ENCODE measurements at places on chromosomes 13 and 19.

- DNase-seq, result no peak
These were observed 21.1 kb downstream of the SYDE1 start for GRCh38 chr19:15128162-15128770.

- peak; percentile 91 for DNase-seq
These were observed 7.7 kb downstream of the UBE2L5 start for GRCh38 chr13:30429721-30430694.

DNA sequence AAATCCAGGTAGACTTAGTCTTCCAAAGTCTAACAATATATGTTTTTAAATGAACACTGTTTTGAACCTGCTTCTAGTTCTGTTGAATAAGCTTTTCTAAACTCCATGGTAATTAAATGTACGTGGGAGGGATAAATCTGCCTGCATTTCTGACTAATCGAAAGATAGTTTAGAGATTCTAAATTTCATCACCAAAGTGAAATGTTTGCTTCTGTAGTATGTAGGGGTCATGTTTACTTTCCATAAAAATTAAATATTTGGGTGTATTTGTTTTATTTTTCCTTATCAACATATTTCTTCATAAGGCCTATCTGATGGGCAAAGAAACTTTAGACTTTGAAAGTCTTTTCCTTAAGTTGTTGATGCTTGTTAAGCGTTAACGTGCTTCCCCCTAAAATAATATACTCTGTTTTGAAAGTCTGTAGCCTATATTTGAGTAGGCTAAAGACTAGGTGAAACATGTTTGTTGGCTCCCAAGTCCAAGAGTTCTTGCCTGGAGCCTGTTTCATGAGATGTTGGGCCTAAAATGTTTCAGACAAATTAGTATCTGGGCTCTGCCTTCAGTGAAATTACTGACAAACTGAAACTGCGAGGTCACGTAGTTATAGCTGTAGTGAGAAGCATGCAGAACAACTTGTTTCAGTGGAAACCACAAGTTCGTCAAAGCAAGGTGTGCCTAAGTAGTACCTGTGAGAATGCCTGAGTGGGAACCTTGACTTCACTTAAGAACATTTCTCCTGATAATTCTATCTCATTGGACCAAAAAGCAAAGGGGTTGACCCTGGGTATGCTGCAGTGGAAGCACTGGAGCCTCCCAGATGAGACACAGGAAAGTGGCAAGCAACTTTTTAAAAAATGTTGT is 126.2 kb downstream of the LMO7 start:
- no peak for DNase-seq

DNA sequence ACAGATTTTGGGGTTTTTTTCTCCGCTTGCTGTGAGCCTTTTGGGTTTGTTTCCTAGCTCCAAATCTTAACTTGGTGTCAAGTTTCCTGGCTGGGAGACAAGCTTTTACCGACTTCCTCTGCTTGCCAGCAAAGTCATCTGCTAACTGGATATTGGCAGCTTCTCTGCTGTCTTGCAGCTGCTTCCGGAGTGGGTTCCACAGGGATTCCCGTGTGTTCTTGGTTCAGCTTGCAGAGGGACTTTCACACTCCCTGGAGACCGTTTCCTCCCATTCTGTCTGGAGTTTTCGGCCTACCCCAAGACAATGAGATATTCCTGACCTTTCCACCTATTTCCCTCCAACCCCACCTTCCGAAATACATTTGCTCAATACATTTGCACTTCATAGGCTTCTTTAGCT is 2.2 kb upstream of the COLGALT1 start:
- peak; percentile 90 for DNase-seq

DNA sequence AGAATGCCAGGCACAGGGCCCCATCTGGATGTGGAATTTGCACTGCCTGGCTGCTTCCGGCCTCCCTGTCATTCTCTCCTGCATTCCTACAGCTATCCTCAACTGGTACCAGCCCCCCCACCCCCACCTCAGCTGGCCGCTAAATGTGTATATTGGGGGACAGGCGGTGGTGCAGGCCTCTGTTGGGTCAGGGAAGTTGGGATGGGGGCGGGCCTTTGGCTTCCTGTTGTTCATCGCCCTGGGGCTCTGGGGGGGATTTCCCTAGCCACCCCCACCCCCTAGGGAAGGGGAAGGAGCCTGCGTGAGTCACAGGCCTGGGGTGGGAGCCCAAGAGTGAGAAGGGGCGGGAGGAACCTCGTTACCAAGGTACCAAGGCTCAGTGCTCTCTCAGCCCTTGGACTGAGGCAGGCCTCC is 10.6 kb downstream of the POU2F2 start:
- DNase-seq, result peak; percentile 94

- no peak for DNase-seq
These were observed 42.0 kb downstream of the LNX2 start for GRCh38 chr13:27578121-27579030.

- no peak for DNase-seq
These were observed 7.3 kb downstream of the METTL21C start for GRCh38 chr13:102687520-102687919.

GRCh38 chr19:28577233-28577632 is 635.7 kb downstream of the UQCRFS1 start:
- DNase-seq, result no peak

DNA sequence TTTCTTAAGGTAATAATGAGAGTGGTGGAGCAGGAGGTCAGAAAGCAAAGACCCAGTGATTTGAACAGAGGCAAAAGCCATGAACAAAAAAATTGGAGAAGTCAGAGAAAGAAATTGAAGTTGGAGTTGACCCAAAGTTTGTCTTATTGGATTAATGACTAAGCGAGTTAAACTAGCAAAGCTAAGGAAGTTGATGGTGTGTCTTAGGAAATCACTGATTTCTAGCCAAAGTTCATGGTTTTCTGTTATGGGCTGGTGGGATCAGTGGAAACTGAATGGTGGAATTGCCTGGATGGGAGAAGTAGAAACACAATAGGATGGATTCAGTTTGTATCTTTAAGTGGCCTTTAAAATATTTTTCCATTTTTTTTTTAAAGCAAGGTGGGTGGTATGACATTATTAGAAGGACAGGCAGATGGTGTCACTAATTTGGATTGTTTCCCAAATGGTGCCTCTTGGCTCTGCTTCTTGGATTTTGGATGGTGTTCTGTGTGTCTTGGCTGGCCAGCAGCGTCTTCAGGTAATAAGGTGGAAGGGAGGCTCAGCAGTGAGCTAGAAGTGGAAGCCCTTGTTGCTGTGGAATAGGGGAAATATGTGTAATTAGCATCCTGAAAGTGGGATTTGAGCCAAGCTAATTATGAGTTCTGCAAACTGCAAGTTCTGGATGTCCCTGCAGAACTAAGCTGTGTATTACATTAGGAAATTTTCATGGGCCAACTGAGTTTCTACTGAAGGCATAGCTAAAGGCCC is 302.9 kb downstream of the LMO7 start:
- DNase-seq, result peak; percentile 15

GRCh38 chr13:103097366-103097928 is 31.2 kb upstream of the SLC10A2 start:
- no peak for DNase-seq

DNA sequence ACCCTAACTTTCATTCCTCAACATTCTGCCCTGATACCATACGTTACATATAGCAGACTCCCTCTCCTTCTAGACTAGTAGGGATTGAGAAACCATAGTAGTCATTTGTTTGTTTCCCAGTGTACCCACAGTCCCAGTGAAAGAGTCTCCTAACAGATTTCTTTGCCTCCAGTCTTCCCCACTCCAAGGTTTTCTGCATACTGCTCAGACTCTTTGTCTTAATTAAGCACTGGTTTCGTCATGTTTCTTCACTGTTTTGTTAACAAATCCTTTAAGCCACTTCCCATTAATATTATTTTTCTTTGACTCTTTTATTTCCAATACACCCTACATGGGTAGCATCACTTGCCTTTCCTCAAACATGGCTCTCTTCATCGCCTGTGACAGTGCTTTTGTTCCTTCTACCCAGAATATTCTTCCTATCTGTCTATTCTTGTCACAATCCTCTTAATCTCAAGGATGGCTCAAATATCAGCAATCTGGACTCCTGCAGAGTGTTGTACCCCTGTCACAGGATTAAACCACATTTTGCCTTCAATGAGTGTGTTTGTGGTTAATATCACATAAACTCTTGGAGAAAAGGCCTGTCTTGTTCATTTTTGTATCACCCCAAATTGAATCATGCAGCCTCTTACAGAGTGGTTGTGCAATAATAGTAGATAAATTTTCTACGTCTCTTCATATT is 92.7 kb upstream of the KLF12 start:
- peak; percentile 73 for DNase-seq

DNA sequence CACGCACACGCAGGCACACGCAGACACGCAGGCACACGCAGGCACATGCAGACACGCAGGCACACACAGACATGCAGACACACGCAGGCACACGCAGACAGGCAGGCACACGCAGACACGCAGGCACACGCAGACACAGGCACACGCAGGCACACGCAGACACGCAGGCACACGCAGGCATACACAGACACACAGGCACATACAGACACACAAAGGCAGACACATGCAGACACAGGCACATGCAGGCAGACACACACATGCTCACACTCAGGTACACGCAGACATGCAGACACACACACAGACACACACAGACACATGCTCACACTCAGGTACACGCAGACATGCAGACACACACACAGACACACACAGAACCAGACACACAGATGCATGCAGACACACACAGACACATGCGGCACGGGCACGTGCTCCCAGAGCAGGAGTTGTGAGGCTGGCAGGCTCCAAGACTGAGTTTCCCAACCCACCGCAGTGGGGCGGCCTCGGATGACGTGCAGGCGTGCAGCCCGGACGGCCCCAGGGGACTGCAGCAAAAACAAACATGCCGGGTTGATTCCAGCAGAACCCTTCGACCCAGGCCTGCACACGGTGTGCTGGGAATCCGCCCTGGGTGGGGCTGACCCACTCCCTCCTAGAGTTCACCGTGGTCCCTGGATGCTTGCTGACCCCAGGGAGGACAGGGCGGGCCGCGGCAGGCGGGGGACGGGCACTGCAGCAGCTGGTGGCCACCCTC is 100.0 kb downstream of the GADD45B start:
- peak; percentile 64 for DNase-seq

- peak; percentile 84 for DNase-seq
These were observed 67.5 kb downstream of the STARD13 start for GRCh38 chr13:33218020-33218419.

- DNase-seq, result no peak
These were observed 91.8 kb upstream of the RAP2A start for GRCh38 chr13:97342136-97342535.

GRCh38 chr19:11061952-11062351 is 27.3 kb upstream of the LDLR start:
- no peak for DNase-seq

GRCh38 chr13:84136582-84136981 is 254.3 kb upstream of the SLITRK1 start:
- no peak for DNase-seq

DNA sequence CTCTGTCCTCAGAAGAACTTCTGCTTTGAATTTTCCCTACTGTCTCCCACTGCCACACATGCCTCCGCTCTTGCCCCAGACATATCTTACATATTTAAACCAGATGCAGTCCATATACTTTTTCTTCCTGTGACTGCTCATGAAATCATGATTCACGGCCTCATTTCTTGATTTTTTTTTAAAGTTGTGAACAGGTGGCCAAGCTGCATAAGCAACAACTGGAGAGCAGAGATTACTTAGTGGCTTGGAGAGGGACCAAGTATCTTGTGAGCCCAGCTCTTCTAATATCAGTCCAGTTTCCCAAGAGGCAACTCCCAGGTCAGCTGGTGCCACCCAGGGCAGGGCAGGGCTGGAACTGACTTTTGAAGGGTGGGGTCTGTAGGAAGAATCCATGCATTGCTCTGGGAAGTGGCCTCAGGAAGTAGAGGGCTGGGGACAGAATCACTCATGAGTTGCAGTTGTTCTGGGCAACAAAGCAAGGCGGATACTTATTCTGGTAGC is 152.4 kb downstream of the LMO7 start:
- DNase-seq, result peak; percentile 95

GRCh38 chr19:34393031-34393430 is 11.2 kb upstream of the PDCD2L start:
- DNase-seq, result no peak

DNA sequence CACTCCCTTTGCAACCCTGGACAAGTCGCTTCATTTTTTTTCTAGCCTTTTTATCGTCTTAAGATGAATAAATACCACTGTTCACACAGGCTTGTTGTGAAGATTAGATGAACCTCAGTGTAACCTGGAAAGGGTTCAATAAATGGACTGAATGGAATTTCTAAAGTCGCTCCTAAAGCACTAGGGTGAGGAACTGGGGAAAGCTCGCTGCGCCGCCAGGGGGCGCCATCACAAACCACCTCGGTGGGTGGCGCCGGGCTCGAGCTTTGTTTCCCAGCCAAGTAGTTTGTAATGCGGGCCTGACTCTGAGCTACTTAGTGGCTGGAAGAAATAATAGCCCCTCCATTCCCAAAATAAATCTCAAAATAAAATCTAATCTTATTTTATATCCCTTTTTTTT is 2.2 kb upstream of the CEACAM6 start:
- no peak for DNase-seq

- DNase-seq, result peak; percentile 20
These were observed 214.8 kb downstream of the COG6 start for GRCh38 chr13:39870197-39870747.

GRCh38 chr13:73162912-73163911 is 104.4 kb downstream of the KLF5 start:
- DNase-seq, result no peak

- peak; percentile 43 for DNase-seq
These were observed 2.3 kb downstream of the ITGBL1 start for GRCh38 chr13:101454767-101455166.

GRCh38 chr19:56423276-56423984 is 19.3 kb downstream of the ZNF583 start:
- DNase-seq, result no peak

GRCh38 chr19:23913931-23914330 is 755 bp upstream of the ZNF726 start:
- no peak for DNase-seq

DNA sequence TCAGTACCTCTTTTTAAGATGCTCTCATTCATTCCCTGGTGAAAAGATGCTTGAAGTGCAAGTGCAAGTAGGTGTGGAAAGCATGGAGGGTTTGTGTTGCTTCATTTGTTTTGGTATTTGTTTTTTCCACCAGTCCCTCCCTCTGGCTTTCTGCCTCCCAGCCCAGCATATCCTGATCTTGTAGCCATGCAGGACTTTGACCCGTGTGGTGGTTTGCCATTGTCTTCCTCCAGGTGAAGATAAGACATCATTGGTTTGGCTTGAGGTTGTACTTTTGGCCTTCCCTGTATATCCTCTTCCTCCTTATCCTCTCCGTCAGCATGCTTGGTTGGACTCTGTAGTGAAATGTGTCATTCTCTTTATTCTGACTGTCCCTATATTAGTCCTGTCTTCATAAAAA is 9.1 kb downstream of the SPINT2 start:
- DNase-seq, result no peak

GRCh38 chr13:67219113-67219512 is 11.0 kb downstream of the PCDH9 start:
- DNase-seq, result no peak

GRCh38 chr13:27853335-27853734 is 61.1 kb downstream of the GSX1 start:
- no peak for DNase-seq

GRCh38 chr13:44420376-44421220 is 47.0 kb downstream of the SERP2 start:
- DNase-seq, result peak; percentile 54

All from fibroblast of skin of abdomen (primary cell).